Natural killer cell treated with Interleukin-12 subunit alpha and Interleukin-12 subunit beta and Interleukin-15 and Interleukin-18, amount 100 ng/mL, for 72 hours (primary cell): ENCODE measurements at places on chromosomes 2 and 18.

DNA sequence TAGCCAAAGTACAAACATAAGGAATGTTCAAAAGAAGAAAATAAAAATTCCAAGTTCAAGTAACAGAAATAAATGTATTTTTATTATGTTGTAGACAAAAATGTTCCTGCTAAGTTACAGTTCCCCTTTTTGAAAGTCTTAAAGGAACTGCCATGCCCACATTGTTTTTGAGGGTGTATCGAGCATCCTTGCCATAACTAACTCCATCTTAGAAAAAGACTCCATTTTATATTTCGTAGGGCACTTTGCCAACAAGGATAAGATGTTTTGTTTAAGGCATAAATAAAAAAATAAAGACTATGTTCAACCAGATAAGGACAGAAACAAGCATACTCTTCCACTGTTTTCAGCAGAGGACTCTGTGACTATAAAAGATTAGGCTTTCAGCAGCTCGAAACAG lies 67.3 kb downstream of the TMEM237 start:
- no peak for DNase-seq

- no peak for DNase-seq
Measured at GRCh38 chr2:23850564-23851256, 76.2 kb downstream of the ATAD2B start.

DNA sequence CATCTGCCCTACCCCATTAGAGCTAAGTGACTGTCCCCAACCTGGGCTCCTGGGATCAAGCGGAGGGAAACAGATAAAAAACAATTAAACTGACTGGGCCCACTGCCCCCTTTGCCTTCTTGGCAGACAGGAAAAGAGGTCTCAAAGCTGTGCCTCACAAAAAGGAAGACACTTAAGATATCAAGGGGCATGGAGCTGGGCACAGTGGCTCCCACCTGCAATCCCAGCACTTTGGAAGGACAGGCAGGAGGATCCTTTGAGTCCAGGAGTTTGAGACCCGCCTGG lies 75.2 kb upstream of the SP3 start:
- no peak for DNase-seq

- no peak for DNase-seq
Measured at GRCh38 chr2:229164545-229165249, 106.4 kb downstream of the PID1 start.

GRCh38 chr18:79211844-79212243 lies 142.7 kb downstream of the ATP9B start:
- DNase-seq: no peak

- DNase-seq: no peak
Measured at GRCh38 chr2:37792366-37792765, 120.9 kb upstream of the CDC42EP3 start.

DNA sequence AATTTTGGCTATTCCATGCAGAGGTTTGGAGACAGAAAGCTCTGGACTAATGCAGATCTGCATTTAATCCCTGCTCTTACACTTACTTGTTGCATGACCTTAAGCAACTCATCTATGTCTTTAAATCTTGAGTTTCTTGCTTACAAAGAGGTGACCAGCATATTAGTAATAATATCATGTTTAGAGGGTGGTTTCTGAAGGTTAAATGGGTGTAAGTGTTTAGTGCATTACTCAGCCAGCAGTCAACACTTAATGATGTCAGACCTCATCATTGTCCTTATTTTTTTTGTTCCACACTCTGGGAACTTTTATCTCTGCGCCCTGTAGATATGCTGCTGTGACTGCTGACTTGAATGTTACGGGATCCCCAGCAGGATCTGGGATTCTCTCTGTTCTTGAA lies 1.7 kb downstream of the IL1RL1 start:
- DNase-seq: no peak

DNA sequence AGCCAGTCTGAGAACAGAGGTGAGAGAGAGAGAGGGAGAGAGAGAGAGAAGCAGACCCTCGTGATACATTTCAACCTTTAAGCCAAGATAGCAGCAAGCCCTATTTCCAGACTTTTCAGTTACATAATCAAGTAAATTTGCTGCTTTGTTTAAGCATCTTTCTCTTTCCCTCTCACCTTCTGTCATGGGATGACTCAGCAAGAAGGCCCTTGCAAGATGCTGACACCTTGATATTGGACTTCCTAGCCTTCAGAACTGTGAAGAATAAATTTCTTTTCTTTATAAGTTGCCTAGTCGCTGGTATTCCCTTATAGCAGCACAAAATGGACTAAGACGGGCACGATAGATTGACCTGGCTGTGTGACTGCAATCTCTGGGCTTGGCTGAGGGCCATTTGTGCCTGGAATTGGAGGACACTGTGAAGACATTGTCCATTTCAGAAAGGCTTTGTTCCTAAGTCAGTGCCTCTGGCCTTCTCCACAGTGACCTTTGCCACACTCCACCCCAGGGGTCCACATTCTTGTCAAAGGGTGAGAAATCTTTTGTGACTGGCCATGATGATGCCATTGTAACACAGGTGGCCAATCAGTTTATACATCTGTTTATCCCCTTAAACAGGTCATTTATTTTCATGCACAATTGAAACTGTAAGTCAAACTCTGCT lies 51.3 kb upstream of the ITSN2 start:
- no peak for DNase-seq

- no peak for DNase-seq
Measured at GRCh38 chr2:105546628-105546974, 147.8 kb upstream of the FHL2 start.

- no peak for DNase-seq
Measured at GRCh38 chr18:79278896-79279295, 116.8 kb upstream of the NFATC1 start.

DNA sequence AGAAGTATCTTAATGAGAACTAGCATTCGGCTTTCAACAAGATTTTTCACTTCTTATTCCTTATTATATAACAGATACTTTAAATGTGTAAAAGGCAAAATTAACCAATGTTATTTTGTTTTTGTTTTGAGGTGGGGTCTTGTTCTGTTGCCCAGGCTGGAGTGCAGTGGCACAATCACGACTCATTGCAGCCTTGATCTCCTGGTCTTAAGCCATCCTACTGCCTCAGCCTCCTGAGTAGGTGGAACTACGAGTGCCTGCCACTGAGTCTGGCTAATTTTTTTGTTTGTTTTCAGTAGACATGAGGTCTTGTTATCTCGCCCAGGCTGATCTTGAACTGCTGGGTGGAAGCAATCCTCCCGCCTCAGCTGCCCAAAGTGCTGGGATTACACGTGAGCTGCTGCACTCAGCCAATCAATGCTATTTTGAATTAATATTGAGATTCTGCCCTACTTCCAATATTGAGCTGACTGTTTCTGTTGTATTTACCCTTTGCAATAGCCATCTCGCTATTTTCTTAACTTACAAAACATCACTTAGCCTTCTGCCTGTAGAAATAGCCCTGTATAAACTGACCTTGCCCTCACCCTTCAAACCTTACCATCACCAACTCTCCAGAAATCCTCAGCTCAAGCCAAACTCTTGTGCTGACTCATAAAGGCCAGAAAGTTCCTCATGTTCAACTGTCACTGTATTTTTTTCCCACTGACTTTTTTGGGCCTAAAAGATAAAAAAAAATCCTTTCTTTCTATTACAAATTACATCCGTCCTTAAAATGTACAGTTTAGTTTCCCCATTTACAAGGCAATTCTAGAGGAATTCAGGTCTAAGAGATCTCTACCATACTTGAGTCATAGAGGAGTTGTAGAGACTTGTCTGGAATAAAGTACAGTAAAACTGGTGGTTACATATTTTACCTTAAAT lies 94.3 kb downstream of the OLA1 start:
- DNase-seq: no peak

DNA sequence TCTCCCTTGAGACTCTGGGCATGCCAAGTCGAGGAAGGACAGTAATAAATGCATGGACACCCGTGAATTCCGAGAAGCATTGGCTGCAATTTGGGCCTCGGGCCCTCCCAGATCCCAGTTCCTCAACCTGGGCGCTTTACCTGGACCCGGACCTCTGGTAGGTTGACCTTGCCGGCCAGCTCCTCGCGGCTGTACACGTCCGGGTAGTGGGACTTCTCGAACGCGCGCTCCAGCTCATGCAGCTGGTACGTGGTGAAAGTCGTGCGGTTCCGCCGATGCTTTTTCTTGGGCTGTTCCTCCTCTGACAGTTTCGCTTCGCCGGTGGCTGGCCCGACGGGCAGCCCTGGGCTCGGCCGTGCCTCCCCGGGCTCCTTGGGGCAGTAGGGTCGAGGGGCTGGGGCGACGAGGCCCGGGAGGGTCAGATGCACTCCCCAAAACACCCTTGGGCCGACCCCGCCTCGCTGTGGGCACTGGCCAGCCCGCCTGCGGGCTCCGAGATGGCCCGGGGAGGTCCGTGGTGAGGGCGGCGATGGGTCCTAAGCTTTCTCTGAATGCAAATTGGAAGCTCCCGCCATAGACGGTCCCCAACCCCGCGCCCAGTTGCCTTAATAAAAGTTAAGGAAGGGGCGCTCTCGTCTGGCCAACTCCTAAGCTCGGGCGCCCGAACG lies 899 bp downstream of the RAX start:
- no peak for DNase-seq

DNA sequence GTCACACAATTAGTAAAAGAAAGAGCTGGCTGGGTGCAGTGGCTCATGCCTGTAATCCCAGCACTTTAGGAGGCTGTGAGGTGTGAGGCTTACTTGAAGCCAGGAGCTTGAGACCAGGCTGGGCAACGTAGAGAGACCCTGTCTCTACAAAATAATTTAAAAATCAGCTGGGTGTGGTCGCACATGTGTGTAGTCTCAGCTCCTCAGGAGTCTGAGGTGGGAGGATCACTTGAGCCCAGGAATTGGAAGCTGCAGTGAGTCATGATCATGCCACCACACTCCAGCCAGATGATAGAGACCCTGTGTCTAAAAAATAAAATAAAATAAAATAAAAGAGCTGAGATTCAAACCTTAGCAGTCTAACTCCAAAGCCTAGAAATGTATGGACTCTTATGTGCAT lies 39.0 kb upstream of the NEDD4L start:
- no peak for DNase-seq

DNA sequence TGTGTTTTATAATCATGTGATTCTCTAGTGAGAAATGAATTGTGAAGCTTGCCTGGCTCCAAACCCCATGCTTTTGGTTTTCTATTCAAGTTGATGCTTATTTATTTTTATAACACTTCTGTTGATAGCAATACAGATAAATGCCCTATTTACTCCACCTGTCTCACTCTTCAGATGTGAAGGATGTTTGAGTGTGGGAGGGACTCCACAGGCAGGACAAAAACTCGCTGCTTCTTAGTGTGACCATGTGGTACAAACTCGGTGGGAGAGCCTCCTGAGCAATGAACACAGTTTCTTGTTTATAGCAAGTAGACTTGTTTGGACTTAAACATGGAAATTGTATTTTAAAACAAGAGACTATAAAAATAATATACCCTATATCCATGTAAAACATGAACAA lies 219.7 kb downstream of the GULP1 start:
- DNase-seq: no peak
